ENCODE measurements at places on chromosomes 12 and 14.

GRCh38 chr14:98904677-98905076, 367.3 kb downstream of the BCL11B start:
- no peak for DNase-seq

DNA sequence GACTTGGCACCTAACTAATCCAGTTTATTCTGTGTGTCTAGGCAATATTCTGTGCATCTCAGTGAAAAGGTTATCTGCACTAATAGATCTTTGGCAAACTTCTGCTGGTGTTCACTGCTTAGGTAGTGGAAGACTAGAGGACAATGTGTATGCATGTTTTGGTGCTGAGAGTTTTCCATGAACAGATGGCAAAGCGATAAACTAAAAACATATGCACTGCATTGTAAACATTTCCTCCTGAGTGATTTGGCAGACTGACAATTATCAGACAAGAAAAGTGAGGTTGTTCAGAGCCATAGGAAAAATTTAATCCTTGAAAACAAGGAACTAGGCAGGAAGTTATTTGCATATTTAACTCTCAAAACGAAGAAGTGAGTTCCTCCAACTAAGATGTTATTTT, 400.4 kb downstream of the ATP23 start:
- no peak for DNase-seq

GRCh38 chr12:13196130-13196921, at the start of gene EMP1:
TSS of gene EMP1 (plus strand) at chr12:13196726. CDS start at chr12:13211511, 14,785 bp downstream.
- DNase-seq: peak; percentile 43

DNA sequence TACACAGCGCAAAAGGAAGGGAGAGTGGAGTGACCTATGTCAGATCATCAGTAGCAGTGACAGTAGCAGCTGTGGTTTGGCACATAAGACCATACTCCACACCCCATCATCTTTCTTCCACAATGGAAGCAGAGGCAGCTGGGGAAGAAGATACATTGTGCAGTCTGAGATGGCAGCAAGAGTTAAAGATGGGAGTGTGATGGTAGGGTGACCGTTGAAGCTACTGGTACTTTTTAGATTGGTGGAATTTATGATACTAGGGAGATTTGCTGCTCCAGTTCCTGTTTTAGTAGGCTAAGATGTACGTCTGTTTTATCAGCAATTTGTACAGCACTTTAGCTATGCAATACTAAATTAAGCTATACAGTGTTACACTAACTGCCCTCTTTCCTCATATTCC, 291.0 kb downstream of the FUT8 start:
- DNase-seq: no peak

GRCh38 chr12:32178341-32179010, 71.8 kb downstream of the BICD1 start:
- no peak for DNase-seq

DNA sequence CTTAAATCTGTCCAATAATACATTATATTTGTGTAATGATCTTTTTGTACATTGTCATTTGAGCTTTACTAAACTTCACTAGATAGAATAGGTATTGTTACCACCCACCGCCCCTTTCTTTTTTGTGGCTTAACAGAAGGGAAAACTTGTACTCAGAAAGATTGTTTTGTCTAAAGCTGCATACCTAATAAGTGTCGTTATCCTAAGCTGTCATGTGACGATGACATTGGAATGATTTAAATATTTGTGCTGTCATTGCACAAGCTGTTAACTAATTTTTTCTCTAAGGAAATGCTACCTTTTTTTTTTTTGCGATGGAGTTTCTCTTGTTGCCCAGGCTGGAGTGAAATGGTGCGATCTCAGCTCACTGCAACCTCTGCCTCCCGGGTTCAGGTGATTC, 3.6 kb downstream of the DIP2B start:
- DNase-seq: no peak

DNA sequence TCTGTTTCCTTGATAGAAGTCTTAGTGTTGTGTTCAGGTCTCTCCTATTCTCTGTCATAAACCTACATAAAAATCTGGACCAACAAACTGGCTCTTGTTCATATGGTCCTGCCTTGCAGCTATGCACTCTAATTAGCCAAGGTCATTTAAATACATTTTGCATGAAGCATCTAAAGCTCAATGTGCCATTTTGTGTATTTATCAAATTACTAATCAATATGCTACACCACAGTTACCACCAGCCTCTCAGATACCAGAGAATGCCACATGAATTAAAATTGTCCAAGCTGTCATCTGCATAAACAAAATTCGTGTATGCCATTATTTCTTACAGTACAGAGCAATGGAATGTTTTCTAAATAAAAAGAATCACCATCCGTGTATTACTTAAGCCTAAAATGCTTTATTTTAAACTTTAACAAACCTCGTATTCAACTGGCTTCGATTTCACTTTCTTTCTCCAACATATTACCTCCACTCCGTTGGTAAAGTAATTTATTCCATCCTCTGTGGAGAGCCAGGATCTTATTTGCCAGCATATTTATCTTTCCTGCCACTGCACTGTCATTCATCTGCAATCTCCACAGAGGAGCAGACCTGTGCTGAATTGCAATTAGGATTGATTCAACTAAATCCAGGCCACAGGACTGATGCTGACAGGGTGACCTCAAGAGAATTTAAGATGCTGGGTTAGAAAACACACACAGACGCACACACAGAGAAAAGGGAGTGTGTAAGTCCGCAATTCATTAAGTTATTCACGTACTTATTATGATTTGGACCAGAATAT, 284.1 kb upstream of the FOXG1 start:
- no peak for DNase-seq

DNA sequence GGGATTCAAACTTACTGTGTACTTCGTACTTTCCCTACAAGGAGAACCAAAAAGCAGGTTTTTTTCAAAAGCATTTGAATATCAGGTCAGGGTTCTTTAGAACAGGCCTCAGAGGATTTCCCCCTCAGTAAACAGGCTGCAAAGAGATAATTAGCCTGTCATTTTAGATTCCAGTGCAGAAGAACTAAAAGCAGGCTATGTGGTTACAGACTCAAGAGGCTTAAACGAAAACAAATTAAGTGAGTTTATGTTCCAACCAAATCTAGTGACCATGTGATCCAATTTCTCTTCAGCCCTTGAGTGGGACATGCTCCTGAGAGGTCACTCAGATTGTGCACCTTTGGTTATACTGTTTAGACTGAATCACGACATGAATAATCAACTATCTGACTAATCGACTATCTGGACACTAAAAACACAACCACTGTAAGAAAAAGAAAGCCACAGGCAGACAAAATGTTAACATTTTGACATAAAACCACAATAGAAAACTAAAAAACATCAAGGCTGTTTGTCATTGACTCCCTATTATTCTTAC, 4.5 kb downstream of the TMED8 start:
- DNase-seq: no peak

- no peak for DNase-seq
Measured at GRCh38 chr12:119016715-119017114, 35.4 kb downstream of the SRRM4 start.

DNA sequence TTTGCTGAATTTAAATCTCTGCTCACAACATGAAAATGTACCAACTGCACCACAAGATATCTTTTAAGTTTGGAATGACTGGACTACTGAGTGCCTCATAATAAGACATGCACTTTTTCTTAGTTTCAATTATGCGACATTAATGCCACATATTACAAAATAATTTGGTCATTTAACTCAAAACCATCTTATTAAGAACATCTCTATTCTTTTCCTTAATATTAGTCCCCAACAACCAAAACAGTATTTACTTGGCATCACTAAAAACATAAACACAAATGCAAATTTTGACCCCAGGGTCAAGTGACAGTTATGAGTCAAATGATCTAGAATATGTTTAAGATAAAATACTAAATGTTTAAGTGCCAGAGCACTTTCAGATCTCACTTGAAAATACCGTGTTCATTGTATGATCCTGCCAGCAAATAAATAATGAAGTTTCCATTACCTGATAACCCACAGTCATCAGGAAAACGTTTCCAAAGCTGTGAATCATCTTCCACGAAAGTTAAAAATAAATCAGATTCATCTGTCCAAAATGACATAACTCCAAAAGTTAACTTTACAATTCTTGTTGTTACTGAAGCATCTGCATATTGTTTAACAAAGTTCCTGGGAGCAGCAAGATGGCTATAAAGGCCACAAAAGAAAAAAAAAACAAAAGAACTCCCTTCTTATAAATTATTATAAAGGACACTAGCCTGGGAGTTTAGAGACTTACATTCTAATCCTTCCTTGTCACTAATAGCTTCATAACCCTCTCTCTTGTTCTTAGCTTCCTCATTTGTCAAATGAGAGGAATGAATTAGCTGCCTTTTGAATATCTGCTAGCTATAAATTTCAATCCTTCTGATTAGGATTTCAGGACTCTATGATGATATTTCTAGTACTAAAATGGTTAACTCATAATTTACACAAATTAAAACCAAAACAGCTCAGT, 30.5 kb upstream of the AP4S1 start:
- DNase-seq: no peak

DNA sequence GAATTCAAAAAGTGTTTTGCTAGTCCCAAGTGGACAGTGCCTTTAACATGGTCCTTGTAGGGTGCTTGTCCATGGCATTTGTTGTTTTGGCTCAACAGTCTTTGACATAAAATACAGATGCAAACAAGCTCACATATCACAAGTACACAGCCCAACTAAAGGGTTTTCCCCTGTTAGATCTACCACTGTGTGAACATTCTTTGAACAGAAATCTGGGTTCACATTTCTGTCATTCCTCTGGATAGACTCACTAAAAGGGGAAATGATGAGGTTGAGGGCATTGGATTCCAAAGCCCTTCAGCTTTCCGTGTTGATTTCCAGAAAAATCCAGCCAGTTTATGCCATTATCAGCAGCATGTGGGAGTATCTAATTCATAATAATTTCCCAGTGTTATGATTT, 54.1 kb downstream of the EP400 start:
- DNase-seq: no peak

GRCh38 chr14:96478119-96478518, 24.1 kb upstream of the PAPOLA start:
- DNase-seq: no peak

GRCh38 chr14:94823556-94824341, 53.8 kb upstream of the GSC start:
- DNase-seq: no peak

DNA sequence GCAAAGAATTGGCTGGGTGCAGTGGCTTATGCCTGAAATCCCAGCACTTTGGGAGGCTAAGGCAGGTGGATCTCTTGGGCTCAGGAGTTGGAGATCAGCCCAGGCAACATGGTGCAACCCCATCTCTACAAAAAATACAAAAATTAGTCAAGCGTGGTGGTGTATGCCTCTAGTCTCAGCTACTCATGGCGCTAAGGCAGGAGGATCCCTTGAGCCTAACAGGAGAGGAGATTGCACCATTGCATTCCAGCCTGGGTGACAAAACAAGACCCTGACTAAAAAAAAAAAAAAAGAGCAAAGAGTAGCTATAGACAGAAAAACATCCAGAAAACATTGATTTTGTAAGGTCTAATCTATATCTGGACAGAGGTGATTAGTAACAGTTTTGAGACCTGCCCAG, 25.0 kb downstream of the KIF21A start:
- DNase-seq: no peak

DNA sequence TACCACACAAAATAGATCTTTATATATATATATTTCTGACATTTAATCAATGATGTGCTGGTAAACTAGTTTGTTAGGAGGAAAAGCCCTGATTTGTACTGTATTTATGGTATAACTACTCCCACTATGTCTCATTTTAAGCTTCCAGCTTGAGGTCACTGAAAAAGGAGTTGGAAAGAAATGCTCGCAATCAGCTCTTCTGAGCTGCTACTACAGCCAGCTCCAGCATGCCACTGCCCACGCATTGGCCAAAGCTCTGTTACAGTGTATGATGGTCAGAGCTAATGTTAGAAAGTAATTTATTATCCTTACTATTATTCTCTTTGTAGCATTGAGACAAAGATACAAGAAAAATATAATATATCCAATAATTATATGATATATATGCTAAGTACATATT, 55.0 kb upstream of the PCED1B start:
- DNase-seq: no peak

All from naive thymus-derived CD8-positive, alpha-beta T cell (primary cell).